ENCODE measurements at places on chromosomes 12 and 14.

- no peak for DNase-seq
These were observed 59.5 kb downstream of the NUAK1 start for GRCh38 chr12:106079148-106079738.

- DNase-seq: no peak
These were observed 54.0 kb upstream of the BBS10 start for GRCh38 chr12:76402259-76402658.

- no peak for DNase-seq
These were observed 48.1 kb upstream of the BICDL1 start for GRCh38 chr12:119940897-119941296.

- DNase-seq: peak; percentile 35
These were observed 21.8 kb downstream of the PDE6H start for GRCh38 chr12:14994610-14995009.

DNA sequence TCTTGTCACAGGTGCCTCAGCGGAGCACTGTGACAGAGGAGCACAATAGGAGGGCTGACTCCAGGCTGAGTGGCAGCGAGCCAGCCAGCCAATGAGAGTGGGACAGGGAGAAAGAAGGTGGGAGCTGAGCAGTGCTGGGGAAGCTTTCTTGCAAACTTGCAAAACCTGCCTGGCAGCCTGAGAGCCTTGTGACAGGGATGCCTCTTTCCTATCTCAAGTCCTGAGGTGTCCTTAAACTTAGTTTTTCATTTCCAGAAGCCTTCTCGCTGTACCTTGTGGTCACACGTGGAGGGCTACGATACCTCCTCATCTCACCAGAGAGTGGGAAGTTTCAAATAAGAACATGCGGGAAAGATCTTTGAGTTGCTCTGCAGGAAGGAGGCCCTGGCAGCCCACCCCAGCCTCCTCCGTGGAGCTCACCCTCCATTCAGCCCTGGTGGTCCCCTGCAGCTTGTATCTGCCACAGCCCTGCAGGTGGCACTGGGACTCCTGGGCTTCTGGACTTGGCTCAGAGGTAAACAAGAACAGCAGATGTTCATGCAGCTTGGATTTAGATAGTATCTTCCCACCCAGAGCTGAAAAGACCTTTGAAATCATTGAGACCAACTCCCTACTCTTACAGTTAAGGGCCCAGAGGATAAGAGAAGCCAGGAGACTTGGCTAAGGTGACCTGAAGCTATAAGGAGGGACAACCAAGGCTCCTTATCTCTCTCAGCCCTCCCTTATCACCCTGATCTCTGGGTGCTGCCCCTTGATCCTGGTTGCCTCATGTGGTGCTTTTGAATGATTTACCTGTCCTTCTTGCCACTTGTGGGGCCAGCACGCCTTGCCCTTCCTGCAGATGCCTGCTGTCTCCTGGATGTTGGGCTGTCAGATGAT, 153.5 kb upstream of the MAX start:
- DNase-seq: peak; percentile 84

DNA sequence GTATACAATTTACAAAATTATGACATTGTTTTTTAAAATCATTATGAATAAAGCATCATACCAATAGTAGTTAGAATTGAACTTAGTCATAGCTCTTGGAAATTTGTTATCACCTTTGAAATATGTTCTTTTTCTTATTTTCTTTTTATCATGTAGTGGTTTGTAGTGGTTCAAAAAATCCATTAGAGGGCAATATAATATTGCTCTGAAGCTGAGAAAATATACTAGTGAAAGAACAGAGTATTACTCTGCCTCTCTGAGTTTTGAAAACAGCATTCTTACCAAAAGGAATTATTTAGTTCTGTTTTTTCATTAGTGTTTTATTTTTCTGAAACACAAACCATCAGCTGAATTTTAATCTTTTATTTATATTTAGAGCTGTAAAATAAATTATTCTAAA, 76.2 kb downstream of the PDZRN4 start:
- no peak for DNase-seq

DNA sequence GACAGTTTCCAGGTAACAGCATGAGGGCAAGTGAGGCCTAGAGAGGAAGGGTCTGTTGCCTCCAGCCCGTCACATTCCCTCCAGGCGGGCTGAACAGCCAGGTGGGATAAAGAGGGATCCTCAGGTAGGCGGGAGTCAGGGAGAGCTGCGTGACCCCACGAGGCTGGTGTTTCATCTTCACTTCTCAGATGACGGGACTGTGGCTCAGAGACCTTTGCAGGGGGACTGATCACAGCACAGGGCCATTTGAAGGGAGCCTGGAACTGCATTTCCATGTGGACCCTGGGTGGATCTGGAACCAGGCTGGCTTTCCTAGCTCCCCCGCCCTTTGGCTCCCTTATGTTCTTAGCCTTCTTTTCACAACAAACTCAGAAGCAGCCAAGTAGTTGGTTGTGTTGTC, 37.4 kb downstream of the SH2B3 start:
- DNase-seq: no peak

DNA sequence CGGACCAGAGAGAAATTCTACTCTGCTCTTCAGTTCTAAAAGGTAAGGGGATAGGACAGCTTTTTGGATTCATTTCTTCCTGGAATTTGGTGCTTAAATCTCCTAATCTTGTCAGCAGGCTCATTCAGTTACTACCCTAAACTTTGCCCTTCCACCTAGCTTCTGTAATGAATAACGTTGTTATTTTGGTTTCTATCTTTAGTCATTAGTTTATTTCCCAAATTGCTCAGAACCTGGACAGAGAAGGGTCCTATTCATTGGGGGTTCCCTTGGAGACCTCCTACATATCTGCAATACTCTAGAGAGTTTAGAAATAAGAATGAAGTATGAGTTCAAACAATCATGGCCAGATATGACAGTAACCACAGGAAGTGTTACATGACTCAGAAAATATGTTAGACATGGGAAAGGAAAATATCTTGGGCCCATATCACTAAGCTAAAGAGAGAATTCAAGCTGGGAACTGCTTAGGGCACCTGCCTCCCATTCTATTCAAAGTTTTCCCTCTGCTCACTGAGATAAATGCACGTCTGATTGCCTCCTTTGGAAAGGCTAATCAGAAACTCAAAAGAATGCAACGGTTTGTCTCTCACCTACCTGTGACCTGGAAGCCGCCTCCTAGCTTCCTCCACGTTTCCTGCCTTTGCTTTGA, 87.9 kb downstream of the GAS2L3 start:
- peak; percentile 59 for DNase-seq

GRCh38 chr12:113120670-113121370, 14.7 kb downstream of the RASAL1 start:
- no peak for DNase-seq

- no peak for DNase-seq
These were observed 20.0 kb upstream of the PCNX1 start for GRCh38 chr14:70887207-70887681.

DNA sequence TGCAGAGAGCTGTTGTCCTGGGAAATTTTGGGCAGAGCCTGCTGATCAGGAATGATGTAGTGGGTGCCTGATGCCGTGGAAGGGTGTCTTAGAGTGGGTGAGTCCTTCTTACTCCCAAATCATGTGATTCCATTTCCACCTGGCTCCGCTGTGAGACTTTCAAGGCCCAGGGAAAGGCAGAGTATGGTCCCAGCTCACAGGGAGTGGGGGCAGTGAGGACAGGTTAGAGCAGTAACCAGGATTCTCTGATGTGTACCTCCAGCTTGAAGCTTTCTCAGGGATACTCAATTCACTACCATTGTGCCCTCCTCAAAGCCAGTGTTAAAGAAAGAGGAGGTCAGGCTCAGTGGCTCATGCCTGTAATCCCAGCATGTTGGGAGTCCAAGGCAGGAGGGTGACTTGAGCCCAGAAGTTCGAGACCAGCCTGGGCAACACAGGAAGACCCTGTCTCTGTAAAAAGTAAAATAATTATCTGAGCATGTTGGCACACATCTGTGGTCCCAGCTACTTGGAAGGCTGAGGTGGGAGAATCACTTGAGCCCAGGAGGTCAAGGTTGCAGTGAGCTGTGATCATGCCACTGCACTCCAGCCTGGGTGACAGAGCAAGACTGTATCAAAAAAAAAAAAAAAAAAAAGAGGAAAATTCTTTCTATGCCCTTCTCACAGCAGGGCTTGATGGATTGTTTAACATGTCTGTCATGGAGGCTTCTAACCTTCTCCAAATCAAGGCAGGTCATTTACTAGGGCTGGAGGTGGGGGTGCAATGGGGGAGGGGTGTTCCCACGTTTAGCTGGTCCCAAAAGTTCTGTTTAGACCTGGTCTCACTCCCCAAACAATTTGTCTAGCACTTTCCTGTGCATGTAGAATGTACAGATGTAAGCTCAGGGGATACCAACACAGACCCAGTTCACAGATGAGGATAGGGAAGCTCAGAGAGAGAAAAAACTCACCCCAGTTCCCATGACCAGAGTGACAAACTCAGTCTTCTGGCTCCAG, 12.5 kb upstream of the IQSEC3 start:
- no peak for DNase-seq

GRCh38 chr12:104887452-104887851, 70.6 kb downstream of the SLC41A2 start:
- DNase-seq: no peak

DNA sequence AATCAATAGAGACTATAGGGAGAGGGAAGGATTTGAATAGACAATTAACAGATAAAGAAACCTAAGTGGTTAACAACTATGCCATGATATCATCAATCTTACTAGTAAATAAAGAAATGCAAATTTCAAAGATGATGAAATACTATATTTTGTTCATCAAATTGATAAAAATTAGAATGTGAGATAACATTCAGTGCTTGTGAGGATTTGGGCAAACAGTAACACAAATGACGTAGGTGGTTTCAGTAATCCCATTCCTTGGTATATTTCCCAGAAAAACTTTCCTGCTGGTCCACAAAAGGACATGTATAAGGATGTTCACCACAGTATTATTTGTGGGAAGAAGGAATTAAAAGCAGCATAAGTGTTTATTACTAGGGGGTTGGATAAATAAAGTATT, 136.0 kb downstream of the ERC1 start:
- no peak for DNase-seq

DNA sequence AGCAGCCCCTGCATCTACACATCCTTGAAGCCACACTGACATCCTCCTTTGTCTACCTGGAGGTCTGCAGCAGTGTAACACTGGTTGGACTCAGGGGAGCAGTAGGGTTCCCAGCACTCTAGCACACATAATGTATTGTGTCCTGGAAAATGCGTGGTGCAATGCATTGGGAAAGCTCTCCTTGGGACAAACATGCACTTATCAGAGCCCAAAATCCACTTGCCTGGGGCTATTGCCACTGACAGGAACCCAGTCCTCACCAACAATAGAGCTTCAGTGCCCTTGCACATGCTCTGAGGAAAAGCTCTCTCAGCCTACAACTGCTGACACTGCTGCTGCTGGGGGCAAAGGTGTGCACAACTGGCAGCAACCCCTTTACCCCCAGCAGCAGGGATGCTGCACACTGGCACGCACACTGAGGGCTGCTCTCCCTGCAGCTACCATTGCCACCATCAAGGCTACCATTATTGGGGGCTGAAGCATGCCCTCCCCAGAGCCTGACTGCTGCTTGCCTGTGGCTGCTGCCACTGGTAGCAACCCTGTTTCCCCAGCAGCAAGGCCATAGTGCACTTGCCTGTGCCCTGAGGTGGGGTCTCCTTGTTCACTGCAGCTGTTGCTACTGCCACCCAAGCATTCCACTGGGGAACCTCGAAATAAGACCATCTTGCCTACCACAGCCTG, 221.9 kb downstream of the SLC38A4 start:
- DNase-seq: no peak

- no peak for DNase-seq
These were observed 14.5 kb downstream of the EGLN3 start for GRCh38 chr14:33936391-33936790.

DNA sequence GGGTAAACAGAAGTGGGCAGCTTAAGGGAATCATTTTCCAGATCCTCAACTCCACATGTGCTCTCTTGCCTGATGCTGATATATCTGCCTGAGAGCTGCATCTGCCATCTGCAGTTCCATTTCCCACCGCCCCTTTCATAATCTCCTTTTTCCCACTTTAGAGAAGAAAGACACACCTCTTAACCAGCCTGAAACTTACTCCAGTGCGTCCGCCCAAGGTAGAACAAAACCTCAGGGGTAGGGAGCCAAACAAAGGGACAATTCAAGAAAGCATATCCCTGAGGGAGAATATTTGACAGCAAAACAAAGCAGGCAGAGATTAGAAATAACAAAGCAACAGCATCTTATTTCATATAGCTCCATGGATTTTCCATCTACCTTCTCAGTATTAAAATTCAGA, 4.3 kb downstream of the MDM1 start:
- DNase-seq: no peak

DNA sequence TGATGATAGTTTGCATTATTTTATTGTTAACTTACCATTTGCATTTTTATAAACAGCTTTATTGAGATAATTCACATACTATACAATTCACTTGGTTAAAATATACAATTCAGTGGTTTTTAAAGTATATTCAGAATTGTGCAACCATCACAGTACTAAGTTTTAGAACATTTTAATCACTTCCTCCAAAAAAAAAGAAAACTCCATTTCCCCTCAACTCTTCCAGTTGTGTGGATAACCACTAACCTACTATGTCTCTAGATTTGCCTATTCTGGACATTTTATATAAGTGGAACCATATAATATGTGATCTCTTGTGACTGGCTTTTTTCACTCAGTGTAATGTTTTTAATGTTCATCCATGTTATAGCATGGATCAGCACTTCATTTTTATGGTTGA, 41.3 kb downstream of the WNK1 start:
- no peak for DNase-seq

- peak; percentile 33 for DNase-seq
These were observed 43.0 kb upstream of the TSPAN9 start for GRCh38 chr12:3034067-3034750.
